ENCODE measurements at places on chromosomes 5 and 9. TPM values are rescaled to one million over a fixed set of nuclear protein-coding genes. Genes with fewer than 3 reads are reported as not detected.
A peak's percentile ranks its signal among the peaks of the same experiment; 100 is the strongest.

Gene PCDHGA10
- polyA plus RNA-seq, result 0.43 TPM

Gene CCDC192
- polyA plus RNA-seq, result not detected

Gene SLC28A3
- polyA plus RNA-seq, result not detected

Gene NXNL2
- not detected for polyA plus RNA-seq

Gene KIAA1958
- 2.7 TPM for polyA plus RNA-seq

Gene HTR4
- not detected for polyA plus RNA-seq

Gene SYNPO
- not detected for polyA plus RNA-seq

Gene CERCAM
- 9.1 TPM for polyA plus RNA-seq

Gene DMGDH
- 0.39 TPM for polyA plus RNA-seq

DNA sequence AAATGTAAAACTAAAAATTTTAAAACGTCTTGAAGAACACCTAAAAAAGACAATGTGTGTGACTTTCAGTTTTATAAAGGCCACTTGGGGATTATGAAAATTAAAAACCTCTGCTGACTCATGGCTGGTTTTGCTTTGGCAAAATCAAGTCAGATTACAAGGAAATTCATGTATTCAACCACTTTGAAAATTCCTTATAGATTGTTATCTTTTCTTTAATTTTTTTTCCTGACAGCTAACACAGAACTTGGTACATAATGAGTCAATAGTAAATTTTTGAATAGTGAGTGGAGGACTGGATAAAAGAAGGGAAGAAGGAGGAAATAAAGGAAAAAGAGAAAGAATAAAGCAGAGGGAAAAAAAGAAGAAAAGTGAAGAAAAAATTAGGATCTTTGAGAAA, 1774.7 kb upstream of the ACO1 start:
- DNase-seq, result no peak

DNA sequence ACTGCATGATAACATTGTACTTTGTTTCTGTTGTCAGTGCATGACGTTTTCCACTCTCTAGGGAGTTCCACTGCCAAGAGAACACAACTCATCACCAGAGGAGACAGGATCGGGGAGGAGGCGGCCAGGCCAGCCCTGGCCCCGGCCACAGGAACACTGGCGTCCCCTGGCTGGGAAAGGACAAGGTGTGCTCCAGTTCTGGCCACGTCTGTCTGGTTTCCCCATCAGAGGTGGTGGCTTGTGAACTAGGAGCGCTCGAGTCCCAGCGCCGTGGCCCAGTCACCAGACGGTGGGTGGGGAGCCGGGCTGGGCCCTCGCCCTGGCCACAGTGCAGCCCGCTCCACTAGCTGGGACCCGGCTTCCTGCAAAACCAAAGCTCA, 211.9 kb upstream of the IRX4 start:
- DNase-seq, result no peak

- DNase-seq, result no peak
These were observed 41.9 kb upstream of the SPATA31C2 start for GRCh38 chr9:88180081-88180765.

- DNase-seq, result no peak
These were observed 565.5 kb upstream of the DMAC1 start for GRCh38 chr9:8365029-8365428.

- DNase-seq, result no peak
These were observed 176.9 kb downstream of the BNC2 start for GRCh38 chr9:16693616-16694015.

- no peak for DNase-seq
These were observed 36.3 kb downstream of the VCP start for GRCh38 chr9:35035851-35036701.

GRCh38 chr9:16869882-16870595, 431 bp downstream of the BNC2 start:
- DNase-seq, result peak; percentile 22

- no peak for DNase-seq
These were observed 14.6 kb upstream of the TNIP1 start for GRCh38 chr5:151095341-151096000.

- no peak for DNase-seq
These were observed 132.1 kb downstream of the PCSK1 start for GRCh38 chr5:96300976-96301375.

DNA sequence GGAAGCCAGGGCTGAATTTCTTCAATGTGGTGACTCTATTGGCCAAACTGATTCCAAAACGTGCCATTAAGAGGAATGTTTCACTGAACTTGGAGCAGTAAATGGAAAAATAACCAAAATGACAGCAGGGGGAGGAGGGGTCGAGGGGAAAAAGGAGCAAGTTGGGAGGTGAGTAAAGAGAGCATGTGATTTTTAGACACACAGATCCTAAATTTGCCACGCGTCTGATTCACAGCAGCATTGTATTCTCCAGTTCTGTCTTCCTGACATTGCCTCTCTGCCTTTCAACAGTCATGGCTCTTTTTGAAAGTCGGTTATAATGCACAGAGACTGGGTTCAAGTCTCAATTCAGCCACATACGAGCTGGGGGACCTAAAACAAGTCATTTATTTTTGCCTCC, 22.0 kb upstream of the ADRB2 start:
- no peak for DNase-seq

DNA sequence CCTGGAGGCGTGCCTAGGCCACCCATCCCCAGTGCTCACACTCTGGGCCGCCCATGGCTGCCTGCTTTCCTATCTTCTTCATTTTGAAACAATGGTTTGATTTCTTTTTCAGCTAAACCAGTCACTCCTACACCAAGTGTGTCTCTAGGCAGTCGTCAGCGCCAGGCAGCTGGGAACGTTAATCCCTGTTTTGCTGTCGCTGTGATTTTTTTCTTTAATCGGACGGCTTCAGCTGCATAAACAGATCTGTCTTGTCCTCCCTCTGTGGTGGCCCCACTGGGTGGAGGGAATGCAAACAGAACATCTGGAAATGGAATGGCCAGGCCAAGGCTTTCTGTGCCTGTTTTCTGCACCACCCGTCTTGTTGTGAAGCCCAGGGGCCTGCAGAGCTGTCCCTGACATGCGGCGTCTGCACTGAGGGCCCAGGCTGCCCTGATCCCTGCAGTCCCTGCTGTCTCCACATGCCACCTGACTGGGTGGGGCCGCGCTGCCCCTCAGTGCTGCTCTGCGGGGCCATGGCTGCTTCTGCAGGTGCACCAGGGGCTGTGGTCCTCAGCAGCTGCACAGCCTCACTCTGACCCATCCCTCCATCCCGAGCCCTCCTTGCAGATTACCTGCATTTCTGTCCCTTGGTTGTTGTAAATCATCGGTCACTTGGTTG, 51.5 kb downstream of the WNK2 start:
- DNase-seq, result no peak

GRCh38 chr9:131697097-131697496, 42.8 kb downstream of the RAPGEF1 start:
- no peak for DNase-seq

DNA sequence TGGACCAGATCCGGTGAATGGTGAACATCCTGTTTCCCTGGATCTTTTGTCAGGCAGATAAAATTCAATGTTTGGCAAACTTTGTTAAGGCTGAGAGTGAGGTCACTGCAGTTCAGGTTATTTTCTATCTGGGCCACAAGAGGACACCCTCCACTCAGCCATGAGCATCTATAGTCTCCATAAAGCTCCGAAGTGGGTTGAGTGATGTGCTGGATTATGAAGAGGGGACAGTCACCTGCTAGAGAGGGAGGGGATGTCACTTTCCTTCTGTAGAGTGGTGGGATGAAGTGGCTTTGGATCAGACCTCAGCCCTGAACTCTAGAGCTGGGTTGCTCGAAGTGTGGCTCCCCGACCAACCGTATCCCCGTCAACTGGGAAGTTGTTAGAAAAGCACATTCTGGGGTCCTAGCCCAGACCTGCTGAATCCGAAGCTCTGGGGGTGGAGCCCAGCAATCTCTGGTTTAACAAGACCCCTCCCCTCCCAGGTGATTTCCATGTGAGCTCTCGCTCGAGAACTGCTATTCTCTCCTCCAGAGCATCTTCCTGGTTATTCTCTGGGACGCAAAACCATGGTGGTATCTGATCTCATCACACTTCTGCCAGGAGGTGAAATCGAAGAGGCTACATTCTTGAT, 31.8 kb upstream of the FGF1 start:
- DNase-seq, result peak; percentile 35

DNA sequence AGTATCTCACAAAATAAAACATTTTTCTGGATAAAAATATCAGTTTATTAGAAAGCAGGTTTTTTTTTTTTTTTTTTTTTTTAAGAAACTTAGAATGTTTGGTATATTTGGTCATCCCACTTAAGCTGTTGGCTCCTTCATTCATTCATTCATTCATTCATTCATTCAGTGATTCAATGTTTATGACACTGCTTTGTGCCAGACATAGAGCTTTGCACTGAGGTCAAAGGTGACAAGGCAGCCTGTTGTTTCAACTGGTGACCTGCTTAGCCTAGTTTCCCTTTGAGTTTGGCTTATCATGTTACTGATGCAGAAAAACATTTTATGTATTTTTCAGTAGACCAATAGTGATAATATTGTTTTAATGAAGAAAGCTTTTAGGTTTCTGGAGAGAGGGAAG, 23.5 kb downstream of the CPEB4 start:
- no peak for DNase-seq

DNA sequence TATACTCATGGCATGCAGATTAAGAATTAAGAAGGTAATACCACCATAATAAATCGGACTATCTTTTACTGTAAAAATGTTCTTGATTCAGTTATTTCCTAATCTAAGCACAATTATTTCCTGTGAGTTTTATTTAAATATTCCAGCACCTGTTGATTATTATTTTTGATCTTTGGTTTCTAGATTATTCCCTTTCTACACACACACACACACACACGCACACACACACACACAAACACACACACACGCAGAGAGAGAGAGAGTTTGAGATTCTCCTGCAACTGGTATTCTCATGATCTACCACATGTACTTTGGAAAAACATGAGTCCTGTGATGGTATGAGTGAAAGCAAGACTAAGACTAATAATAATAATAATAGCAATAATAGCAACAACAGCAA, 17.0 kb upstream of the CKMT2 start:
- no peak for DNase-seq

- DNase-seq, result no peak
These were observed 7.2 kb downstream of the MLANA start for GRCh38 chr9:5897851-5898250.

DNA sequence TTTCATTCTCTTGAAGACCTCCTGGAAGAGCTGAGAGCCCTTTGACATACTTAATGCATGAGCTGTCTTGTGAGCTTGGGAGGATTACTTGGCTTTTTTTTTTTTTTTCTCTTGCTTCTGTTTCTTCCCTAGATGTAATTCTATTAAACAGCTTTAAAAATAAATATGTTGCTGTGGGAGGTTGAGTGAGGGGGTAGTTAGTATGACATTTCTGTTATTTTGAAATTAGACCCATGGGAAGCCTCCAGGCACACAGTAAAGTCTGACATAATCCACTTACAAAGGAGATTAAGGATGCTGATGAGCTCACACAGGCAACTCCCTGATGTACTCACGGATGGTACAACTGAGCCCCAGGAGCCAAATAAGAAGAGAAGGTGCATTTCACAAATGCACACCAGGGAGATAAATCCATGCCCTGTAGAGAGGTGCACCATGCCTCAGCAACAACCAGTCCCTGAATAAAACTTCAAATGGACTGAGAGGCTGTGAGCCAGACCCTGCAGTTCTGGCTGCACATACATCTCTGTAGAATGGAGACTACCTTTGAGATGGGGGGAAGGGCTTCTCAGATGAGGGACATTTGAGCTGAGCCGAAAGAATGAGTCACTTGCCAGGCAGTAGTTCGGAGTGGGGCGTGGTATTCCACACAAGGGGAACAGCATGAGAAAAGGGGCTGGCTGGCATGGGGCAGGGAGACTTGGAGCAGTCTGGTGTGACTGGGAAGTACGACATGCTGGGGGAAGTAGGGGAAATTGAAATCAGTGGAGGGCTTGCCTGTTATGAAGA, 68.7 kb downstream of the ACTL7B start:
- no peak for DNase-seq

- DNase-seq, result no peak
These were observed 376.5 kb upstream of the DAB2 start for GRCh38 chr5:39801306-39801705.

DNA sequence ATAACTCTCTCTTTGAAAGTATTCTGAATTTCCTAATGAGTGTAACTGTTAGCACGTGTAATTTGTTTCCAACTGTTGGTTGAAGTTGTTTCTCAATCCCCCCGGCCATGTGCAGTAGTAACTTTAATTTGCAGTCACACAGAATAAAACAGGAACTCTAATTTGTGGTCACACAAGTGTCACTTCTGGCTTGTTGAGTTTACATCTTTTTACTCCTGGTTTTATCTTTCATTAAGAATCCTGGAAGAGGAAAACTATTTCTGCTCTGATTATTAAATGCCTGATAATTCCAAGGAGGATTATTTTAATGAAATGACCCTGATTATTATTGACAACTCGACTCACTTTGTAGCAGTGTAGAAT, 1.2 kb downstream of the SCAMP1 start:
- no peak for DNase-seq

DNA sequence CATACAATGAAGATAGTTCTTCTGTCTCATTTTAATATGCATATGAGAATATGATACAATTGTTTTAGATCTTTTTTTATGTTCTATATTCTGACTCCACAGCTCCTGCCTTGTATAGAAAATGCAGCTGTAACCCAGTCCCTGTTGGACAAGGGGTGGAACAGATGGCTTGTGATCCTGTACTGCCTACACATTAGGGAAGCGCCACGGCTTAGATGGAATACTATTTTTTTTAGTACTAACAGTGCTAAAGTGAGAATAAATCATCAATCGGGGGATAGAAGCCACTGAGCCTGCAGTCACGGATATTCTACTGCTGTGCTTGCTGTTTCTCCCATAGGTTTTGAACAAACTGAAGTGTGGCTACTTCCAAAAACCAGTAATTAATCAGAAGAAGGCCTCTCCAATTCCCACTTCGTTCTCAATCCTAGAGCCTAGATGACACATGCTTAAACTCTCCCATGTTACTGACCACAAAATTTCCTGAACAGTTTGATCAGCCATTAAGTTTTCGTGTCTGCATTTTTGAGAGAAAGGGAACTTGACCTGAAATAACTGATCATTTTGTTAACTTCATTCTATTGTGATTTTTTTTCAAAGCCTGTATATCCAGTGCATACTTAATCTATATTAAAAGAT, 150.3 kb downstream of the CDH18 start:
- no peak for DNase-seq
